Sigmoid colon (tissue), 7 donors: ENCODE measurements at places on chromosomes 7 and 10. TPM values are rescaled to one million over a fixed set of nuclear protein-coding genes. Genes with fewer than 3 reads are reported as not detected.

BHLHA15 gene
- total RNA-seq = not detected

DNA sequence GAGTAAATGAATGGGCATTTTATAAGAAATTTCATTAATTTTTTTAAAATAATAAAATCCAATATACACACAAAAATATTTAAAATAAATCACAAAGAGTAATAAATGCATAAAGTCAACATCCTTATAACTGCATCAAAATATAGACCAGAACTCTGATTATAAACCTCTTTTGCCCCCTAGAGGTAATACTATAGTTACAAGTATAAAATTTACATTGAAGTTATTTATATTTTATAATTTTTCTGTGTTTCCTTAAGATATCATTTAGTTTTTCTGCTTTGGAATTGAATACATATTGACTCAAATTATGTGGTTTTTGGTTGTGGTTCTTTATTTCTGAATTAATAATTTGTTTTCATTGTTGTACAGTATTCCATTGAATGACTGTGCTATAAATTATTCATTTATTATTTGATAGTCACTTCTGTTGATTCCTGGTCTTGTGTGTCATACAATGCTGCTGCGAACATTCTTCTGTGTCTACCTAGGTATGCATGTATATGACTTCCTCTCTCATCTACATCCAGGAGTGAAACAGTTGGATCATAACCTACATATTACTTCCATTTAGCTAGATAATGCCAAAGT, 673.6 kb downstream of the IPMK start:
- no peaks in the 10 kb centered on the region for H3K27me3 ChIP-seq
- H3K27ac ChIP-seq = no peak overlapping the region
- DNase-seq = no peak
- no peaks in the 10 kb centered on the region for H3K4me1 ChIP-seq
- no peak overlapping the region for H3K4me3 ChIP-seq
- no peaks in the 10 kb centered on the region for H3K36me3 ChIP-seq

GRCh38 chr10:69626826-69627225, 3.2 kb upstream of the FAM241B start:
- H3K4me1 ChIP-seq = peaks cover 13% of the 10 kb centered on the region
- no peaks in the 10 kb centered on the region for H3K36me3 ChIP-seq
- no peak overlapping the region for H3K27ac ChIP-seq
- H3K27me3 ChIP-seq = no peaks in the 10 kb centered on the region
- DNase-seq = no peak
- no peak overlapping the region for H3K4me3 ChIP-seq

DNA sequence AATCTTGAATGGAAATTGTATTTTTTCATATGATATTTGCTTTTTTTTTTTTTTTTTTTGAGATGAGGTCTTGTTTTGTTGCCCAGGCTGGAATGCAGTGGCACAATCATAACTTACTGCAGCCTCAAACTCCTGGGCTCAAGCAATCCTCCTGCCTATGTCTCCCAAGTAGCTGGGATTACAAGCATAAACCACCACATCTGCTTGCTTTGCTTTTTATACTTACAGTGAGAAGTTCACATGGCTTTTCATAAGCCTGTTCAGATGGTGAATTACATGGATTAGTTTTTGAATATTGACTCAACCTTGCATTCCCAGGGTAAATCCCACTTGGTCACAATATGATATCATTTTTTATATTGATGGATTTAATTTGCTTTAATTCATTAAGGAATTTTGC, 22.0 kb downstream of the LRRD1 start:
- no peak overlapping the region for H3K4me3 ChIP-seq
- no peak for DNase-seq
- H3K27ac ChIP-seq = no peak overlapping the region
- no peaks in the 10 kb centered on the region for H3K36me3 ChIP-seq
- no peaks in the 10 kb centered on the region for H3K4me1 ChIP-seq
- no peaks in the 10 kb centered on the region for H3K27me3 ChIP-seq
